ENCODE measurements at places on chromosomes 1 and 21.

- DNase-seq, result no peak
These were observed 181.0 kb downstream of the PTPRU start for GRCh38 chr1:29417147-29417858.

GRCh38 chr1:87108228-87108627, 193.8 kb downstream of the HS2ST1 start:
- no peak for DNase-seq

- no peak for DNase-seq
These were observed 67.6 kb downstream of the RGS13 start for GRCh38 chr1:192703283-192704206.

DNA sequence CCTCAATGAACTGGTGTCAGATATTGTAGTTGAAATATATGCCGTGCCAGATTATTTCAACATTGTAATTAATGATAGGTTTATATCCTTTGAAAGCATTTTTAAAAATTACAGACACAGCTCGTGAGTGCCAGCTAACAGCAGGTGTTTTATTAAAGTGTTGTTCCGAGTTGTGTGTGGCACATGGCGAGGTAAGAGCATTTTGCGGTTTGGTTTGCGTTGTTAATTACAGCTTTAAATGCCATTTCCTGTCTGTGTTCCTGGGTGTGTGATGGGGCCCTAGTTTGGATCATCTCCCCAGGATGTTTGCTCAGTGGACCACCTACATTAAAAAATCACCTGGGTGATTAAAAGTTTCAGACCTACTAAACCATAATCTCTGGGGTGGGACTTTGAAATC, 97.4 kb downstream of the PRDM2 start:
- no peak for DNase-seq

DNA sequence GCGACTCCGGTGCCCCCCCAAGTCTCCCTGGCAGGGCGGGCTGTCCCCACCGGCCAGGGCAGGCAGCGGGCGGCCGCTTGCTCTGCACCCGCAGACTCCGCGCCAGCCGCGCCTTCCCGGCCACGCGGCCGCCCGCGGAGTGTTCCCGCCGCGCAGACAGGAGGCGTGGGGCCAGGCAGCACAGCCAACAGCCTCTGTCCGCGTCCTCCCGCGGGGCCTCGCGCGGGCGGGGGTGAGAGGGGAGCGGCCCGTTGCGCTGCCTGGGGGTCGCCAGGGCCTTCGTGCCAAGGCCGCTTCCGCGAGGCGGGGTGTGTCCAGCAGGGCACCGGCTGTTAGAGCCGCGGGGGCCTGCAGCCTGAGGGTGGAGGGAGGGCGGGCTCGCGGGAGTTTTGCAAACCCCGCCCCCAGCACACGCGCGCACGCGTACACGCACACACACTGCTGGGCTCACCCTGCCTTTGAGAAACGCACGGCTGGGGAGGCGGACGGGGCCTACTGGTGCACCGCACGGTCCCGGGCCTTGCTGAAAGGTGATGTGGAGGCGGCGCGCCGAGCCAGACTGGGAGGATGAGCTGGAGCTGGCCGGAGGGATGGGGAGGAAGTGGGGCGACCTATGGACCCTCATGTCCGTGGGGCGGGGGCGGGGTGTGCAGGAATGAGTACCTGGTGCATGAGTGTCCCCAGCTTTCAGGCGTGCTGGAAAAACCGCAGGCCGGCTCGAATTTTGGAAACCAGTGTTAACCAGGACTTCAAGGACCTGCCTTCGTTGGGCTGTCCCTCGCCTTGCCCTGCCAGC, 41.5 kb downstream of the KIAA1614 start:
- no peak for DNase-seq

DNA sequence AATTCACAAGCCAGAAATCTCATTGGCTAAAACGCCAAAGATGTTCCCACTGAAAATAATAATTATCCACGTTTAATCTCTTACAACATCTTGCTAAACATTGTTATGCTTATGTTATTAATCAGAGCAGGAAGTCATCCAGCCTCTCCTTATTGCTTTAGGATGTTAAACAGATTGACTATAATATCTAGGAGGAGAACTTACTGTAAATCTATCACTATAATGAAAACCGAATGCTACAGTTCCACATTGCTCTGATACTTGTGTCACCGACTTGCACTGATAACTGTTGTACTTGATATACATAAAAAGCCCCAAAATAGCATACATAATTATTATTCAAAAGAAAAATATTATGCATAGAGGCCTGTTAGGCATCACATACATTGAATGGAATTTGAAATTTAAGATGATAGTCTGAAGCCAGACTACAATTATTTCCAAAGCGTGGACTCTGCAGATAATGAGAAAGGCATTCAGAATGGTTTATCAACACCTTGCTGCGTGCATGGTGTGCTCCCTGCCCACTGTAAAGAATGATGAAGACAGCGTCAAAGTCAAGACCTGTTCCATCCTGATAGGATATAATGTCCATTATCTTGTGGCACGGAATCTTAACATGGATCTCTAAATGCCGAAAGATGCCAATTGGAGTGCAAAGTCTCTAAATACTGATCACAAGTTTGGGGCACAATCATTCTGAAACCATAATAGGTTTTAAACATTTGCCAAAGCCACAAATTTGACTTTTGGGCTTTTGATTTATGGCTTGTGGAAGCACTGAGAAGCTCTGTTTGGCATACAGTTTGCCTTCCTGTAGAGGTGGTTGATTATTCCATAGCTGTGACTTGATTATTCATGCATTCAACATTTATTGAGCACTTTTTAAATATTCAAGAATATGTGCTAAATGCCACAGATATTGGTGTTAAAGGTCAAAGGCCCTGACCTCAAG, 71.3 kb downstream of the CRB1 start:
- no peak for DNase-seq

GRCh38 chr1:101967871-101968270, 28.9 kb downstream of the OLFM3 start:
- DNase-seq, result no peak

DNA sequence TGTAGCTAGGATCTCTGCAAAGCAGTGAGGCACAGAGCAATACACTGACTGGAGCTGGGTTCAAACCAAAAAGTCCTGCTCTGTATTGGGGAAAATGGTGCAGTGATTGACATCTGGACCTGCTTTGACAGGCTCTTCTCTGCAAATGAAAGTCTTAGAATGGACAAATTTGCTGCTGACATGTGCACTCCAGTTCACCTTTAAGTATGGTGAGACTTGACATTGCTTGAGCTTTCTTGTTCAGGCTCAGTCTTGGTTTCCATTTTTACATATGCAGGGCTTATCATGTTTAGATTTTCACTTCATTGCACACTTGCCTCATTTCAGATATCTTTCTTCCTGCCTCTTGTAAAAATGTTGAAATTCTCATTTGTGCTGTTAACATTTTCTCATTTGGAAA, 1655.0 kb downstream of the MRPL39 start:
- DNase-seq, result no peak

GRCh38 chr1:8118031-8118451, 91.9 kb upstream of the ERRFI1 start:
- no peak for DNase-seq

DNA sequence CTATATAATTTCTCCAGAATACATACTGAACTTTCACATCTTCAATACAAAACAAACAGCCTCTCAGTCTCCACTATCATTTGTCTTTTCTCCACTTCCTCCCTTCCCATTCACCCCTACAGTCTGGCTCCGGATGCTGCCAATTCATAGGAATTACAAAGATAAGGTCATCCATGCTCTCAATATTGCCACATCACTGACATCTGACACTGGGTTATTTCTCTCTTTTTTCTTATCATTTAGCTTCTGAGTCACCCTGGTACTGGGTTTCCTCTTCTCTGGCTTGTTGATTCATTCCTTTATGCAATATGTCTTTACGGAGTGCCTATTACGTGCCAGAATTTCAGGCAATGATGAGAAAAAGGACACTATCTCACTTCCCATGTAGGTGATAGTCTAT, 3.1 kb upstream of the SH3BP5L start:
- DNase-seq, result peak; percentile 58

Data from HS-27A (cell line).